M059J (cell line): ENCODE measurements at places on chromosomes 1 and 21. TPM values are rescaled to one million over a fixed set of nuclear protein-coding genes. Genes with fewer than 3 reads are reported as not detected.
A peak's percentile ranks its signal among the peaks of the same experiment; 100 is the strongest.

DNA sequence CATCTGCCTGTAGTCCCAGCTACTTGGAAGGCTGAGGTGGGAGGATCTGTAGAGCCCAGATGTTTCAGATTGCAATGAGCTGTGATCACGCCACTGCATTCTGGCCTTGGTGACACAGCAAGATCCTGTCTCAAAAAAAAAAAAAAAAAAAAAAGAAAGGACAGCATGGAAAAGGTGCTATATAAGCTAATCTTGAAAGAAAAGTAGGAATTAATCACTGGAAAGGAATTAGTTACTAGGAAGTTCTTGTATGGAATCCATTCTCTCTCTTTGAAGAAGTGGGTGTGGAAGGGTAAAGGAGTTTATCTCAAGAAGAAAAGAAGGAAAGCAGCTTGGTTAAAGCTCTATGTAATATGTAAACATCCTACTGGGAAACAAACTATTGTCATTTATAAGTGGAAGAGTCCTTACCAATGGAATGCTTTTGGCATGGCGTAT, 339.2 kb downstream of the DPYD start:
- peak; percentile 74 for DNase-seq

The OR2T2 gene
- not detected in 2 replicates for total RNA-seq

- DNase-seq: peak; percentile 92
These were observed 60.0 kb upstream of the EPS8L3 start for GRCh38 chr1:109823543-109824348.

The FAAH gene
- 0.05 and 0.69 TPM in 2 replicates for total RNA-seq

DNA sequence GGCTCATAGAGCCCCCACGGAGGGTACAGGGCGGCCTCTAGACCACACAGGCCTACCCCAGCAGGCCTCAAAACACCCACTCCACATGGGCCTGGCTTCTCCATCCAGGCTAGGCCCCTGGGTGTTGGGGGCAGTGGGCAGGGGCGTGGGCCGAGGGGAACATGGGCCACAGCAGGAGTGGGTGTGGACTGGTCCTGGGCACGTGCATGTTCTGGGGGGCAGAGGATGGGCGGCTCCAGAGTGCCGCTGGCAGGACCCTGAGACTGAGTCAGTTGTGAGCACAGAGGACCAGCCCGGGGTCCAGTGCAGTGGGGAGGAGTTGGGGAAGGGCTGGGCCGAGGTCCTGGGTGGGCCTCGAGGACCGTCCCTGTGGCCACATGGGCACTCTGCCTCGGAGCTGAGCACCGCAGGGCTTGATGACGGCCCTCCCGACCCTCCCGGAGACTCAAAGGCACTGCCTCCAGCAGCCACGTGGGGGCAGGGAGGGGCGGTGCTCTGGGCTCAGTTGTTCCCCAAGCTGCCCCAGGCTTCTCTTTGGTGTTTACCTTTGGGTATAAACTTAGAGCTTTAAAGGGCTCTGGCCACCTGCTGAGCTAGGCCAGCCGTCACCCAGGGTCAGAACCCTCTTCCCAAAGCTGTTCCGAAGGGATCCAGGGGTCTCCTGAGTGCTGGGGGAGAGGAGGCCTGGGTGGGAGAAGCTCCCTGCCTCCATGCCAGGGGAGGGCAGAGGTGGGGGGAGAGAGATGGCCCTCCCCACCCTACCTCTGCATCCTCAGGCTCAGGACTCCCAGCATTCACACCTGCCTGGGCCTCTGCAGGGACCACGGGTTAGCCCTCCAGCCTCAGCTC, 79.9 kb downstream of the MORN1 start:
- DNase-seq: peak; percentile 66

GRCh38 chr1:145706086-145706664, 993 bp downstream of the PDZK1 start:
- peak; percentile 98 for DNase-seq

DNA sequence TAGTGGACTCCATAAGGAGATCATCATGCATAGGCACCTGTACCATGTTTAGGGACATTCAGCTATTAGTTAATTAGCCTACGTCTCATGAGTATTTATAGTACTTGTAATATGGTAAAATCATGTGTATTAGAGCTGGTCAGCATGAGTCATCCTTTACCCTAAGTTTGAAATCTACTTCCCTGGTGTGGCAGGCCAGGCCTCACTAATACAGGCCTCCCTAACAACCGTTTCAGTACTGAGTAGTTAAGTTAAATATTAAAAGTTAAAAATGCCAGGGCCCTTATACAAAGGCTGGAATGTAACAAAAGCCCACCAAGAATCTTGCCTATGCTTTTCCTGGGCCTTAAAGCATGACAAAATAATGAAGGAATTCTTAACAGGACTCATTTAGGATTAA, 356.3 kb upstream of the DPYD start:
- peak; percentile 60 for DNase-seq

GRCh38 chr1:84271441-84272151, 29.9 kb upstream of the SAMD13 start:
- peak; percentile 85 for DNase-seq

The PPIAL4G gene
- total RNA-seq: not detected in 2 replicates

DNA sequence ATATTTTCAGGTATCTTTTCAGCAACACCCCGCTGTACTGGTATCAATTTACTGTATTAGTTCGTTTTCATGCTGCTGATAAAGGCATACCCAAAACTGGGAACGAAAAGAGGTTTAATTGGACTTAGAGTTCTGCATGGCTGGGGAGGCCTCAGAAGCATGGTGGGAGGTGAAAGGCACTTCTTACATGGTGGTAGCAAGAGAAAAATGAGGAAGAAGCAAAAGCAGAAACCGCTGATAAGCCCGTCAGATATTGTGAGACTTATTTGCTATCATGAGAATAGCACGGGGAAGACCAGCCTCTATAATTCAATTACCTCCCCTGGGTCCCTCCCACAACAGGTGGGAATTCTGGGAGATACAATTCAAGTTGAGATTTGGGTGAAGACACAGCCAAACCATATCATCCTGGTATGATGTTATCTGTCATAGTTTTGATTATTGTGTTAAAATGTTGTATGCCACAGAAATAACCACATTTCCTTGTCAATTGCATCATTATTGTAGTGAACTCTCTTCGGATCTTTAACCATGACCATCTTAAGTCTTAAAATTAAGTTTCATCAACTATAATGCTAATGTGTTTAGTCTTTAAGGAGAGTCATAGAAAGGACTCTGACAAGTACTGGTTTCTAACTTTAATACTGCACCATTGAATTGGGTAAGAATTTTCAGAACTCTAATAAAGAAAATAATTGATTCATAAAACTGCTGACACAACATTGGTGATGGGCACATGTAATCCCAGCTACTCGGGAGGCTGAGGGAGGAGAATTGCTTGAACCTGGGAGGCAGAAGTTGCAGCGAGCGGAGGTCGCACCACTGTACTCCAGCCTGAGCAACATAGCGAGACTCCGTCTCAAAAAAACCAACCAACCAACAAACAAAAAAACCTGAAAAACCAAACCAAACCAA, 58.2 kb downstream of the TBX19 start:
- no peak for DNase-seq

DNA sequence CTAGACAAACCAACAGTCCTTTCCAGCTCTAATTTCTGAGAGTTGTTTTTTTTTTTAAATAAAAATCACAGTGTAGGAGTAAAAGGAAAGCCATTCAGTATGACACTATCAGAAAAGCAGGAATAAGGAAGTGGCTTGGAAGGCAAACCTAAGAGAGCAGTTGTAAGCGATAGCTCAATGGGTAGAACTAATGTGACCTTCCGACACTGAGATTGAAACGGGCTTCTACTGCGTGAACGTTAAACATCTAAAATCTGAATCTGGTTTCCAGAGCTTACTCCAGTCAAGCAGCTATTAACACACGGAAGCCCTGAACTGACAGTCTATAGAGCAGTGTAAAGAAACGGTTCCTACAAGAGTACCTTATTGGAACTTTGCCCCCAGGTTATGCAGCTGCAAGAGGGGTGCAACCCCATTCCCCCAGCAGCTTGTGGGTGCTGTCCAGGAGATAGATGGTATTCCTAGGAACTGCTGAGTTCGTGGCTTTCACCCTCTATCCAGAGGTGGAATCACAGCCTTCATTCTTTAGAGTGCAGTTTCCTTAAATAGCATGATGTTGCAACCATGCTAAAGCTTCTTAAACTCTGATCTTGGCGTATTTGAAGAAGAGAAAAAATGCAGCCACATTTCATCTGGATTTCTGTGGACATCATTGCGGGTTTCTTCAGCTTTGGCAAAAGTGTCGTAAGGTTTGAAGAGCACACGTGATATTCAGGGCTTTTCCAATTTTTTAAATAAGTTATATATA, 3.3 kb upstream of the IRF2BP2 start:
- peak; percentile 56 for DNase-seq

GRCh38 chr1:118988186-118989005, at the start of gene TBX15:
Gene TBX15, minus strand, starts transcription at chr1:118988343. Its CDS starts 548 bp downstream, at chr1:118987795.
- no peak for DNase-seq

DNA sequence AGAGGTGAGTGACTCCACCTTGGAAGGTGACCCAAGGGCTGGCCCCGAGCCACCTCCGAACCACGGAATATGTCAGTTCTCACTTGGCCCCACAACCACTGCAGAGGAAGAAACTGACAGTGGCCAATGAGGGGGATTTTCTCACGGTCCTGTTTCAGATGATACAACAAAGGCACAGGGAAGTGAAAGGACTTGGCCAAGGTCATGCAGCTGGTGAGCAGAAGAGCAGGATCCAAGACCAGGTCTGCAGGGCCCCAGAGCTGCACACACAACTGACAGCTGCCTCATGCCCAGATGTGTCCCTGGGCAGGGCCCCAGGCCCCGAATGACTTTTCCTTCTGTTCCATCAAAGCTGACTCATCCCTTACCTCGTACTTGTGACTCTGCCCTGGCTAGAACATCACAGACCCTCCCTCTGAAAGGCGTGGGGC, 25.8 kb upstream of the EVA1B start:
- peak; percentile 81 for DNase-seq

DNA sequence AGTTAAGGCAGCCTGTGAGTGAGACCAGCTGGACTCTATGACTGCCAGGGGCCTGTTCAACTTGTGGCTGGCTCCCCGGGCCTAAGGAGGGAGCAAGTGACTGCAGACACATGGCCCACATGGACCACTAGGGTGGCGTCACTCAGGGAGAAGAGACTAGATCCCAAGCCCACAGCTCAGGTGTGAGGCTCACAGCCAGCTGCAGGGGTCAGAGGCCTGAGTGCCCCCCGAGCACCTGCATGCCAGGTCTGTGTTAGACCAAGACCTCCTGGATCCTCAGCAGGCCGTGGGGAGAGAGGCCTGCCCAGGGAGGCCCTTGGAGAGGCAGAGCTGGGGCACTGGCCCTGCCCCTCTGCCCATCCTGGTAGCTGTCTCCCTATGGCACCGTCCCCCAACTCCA, 142.4 kb upstream of the RUNX3 start:
- DNase-seq: no peak

The KMO gene
- 0.27 TPM in 1 of 2 replicates, not detected in the other for total RNA-seq

GRCh38 chr1:239250353-239251035, 135.9 kb upstream of the CHRM3 start:
- DNase-seq: peak; percentile 52

The LRRC7 gene
- 0.37 and 0.49 TPM in 2 replicates for total RNA-seq

DNA sequence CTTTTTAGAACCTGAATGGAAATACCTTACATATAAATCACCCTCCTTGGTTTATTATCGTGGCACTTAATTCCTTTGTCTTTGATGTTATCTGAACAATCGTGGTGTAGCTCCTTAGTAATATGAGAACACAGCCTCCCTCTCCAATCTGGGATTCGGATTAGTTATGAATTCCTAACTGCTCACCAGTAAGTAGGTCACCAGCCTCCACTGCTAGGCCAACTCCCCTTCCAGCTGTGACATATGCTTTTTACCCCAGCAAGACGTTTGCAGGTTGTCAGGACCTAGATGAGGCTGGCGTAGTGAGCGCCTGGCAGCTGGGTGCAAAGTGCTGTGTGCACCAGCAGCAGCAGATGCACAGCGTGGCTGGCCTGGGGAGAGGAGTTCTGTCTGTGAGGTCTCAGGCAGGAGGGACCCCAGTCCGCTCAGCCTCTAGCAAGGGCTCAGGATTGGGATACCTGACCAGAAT, 38.2 kb downstream of the NTPCR start:
- peak; percentile 94 for DNase-seq

- no peak for DNase-seq
These were observed 7.7 kb downstream of the FBXO6 start for GRCh38 chr1:11671544-11672286.

- DNase-seq: no peak
These were observed 187.2 kb upstream of the FOXD3 start for GRCh38 chr1:63135174-63135512.

DNA sequence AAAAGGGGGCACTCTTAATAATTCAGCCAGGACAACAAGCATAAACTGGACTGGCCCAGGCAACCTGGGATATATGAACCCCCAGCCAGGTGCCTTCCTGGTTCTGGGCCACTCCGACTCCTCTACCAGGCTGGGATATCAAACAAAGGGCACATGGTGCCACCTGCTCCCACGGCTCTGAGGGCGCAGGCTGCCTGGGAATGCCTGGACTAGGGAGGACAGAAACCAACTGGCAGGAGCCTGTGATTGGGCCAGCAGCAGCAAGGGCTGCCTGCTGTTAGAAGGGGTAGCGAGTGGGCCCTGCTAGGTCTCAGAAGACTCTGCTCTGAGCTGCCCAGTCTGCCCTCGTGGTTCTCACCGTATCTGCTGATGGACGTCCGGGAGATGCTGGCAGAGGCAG, 123.2 kb upstream of the CD34 start:
- DNase-seq: no peak

The GRHL3 gene
- not detected in 2 replicates for total RNA-seq

- no peak for DNase-seq
These were observed 43.4 kb downstream of the NMNAT2 start for GRCh38 chr1:183374825-183375224.

The RUNX1 gene
- total RNA-seq: 13.8 and 43.1 TPM in 2 replicates
